Stimulated activated CD8-positive, alpha-beta memory T cell treated with anti-CD3 and anti-CD28 coated beads, Interleukin-15, amount 100 ng/mL, for 24 hours (primary cell): ENCODE measurements at places on chromosomes 4 and X.

DNA sequence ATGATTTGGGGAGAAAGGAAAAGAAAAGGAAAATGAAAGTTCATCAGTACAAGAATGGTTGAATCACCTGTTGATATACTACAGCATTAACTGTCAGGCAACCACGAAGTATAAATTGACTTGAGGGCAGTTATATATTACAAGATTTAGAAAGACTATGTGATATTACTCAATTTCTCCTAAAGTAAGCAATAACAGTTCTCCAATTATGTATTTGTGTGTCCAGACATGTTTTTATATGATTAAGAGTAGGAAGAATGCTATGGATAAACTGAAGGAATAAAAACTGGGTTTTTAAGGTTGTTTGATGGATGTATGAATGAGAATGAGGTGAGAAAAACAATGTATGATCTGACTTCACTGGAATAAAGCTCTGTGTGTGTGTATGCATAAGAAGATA lies 2234.4 kb downstream of the ARAP2 start:
- no peak for DNase-seq

DNA sequence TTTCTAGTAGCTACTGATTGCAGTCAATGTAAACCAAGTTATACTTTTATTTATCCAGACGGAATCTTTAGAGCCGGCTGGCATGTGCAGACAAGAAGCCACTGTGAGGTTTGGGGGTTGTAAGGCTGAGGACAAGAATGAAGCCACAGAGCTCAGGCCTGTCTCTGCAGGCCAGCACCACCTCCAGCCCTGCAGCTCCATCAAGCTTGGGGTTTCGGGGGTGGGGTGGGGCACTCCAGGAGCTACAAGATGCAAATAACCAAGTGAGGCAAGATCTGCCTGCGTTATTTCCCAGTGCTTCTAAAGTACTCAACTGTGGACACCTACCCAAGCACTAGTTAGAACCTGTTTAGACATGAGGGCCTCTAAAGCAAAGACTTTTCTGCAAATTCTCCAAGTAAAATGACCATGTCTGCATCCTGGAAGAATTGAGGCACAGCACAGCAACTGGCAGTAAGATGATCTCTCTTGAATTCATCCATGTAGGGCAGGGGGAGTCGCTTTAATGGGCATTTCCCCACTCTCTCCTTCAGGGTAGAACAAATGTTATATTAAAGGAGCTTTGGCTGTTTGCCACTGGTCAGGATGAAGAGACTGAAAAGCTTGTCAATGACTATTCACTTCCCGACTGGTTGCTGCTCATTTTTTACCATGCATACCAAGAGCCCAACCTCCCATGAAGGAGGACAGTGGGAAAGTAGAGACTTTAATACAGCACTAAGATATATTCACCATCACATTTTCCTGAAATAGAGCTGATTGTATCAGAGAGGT lies 222.5 kb downstream of the MGST2 start:
- DNase-seq: no peak

DNA sequence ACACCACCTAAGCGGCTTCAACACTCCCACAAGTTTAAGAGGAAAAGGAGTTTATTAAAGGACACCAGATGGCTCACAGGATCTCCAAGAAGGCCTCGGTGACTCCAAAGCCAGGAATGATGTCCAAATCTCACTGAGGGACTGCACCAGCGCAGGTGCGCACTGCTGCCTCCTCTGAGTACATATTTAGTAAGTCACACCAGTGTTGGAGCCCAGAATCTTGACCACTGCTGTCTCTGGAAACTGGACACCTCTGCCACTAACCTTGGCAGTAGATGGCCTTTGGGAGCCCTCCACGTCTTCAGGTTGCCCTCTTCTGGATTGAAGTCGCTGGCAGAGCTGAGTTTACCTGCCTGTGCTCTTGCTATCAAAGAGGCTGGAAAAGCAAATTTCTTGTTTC lies 10.1 kb upstream of the RS1 start:
- DNase-seq: no peak

GRCh38 chr4:147576084-147576483 lies 41.1 kb upstream of the TMEM184C start:
- DNase-seq: no peak

- no peak for DNase-seq
Measured at GRCh38 chr4:186563761-186564160, 8.4 kb upstream of the MTNR1A start.

GRCh38 chr4:163768014-163768413 lies 273.5 kb downstream of the TMA16 start:
- no peak for DNase-seq

- no peak for DNase-seq
Measured at GRCh38 chr4:141132709-141133145, 542 bp downstream of the RNF150 start.

- DNase-seq: no peak
Measured at GRCh38 chr4:176142253-176142652, 53.1 kb downstream of the SPATA4 start.

DNA sequence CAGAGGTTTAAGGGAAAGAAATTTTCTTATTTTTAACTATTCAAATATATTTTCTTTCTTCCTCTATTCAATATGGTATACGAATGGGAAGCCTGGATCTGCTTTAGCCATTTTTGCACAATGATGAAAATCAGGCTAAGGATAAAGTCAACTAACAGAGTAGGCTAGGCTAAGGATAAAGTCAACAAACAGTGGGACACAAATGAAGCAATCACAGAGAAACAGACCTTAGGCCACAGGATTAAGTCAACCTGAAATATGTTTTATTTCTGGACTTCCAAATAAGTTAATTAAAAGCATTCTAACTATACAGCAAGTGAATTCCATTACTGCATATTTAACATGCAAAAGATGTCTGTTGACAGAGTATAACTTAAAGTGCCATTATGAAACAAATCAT lies 17.0 kb downstream of the DYNLT3 start:
- no peak for DNase-seq

DNA sequence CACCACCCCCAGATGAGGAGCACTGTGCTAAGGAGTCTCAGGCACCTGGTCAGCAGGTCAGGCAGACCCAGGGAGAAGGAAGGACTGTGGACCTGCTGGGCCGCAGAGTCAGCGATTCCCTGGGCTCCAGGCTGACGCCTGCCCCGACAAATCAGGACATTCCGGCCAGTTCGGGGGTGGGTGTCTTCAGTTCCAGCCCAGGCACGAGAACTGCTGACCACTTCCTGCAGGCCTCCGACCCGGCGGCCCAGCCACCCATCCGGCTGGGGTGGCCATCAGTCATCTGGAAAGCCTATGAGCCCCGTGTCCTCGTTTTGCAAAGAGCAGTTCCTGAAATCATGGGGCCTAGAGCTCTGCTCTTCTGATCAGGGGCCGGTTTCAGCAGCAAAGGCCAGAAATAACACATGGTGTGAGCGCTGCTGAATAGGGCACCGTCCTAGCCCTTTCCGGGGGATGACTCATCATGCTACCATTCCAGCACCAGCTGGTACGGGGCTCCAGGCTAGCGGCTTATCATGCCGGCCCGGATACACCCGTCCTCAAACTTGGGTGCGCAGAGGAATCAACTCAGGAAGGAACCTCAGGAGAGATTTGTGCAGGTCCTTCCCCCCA lies 7.8 kb upstream of the SH3TC1 start:
- DNase-seq: no peak

GRCh38 chr4:188778905-188779304 lies 639.7 kb downstream of the TRIML1 start:
- DNase-seq: no peak

DNA sequence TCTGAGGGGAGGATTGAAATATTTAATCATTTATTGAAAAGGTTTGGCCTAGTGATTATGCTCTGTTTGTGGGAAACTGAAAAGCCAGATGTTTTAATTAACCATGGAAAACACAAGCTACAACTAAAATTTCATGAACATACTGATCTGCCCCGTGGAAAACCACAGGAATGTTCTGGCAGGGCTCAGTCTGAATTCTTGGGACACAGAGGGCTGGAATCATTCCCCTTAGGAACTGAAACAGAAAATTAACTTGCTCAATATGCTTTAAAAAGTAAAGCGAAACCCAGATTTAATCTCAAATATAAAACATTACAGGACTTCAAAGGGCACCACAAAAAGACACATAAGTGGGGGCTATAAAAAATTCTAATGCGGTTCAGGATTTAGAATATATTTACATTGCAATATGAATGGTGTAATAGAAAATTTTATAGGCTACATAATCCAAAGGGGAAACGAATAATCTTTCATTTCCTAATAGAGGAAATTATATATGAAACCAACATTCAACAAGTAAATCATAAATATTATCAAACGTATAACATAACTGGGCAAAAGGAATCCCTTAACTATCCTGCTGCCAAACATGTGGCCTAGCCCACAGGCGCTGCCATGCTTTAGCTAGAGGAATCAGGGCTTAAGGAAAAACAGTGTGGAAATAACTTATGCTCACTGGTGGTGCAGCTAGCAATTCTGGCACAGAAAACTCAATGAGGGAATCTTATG lies 70.9 kb downstream of the APBB2 start:
- no peak for DNase-seq

DNA sequence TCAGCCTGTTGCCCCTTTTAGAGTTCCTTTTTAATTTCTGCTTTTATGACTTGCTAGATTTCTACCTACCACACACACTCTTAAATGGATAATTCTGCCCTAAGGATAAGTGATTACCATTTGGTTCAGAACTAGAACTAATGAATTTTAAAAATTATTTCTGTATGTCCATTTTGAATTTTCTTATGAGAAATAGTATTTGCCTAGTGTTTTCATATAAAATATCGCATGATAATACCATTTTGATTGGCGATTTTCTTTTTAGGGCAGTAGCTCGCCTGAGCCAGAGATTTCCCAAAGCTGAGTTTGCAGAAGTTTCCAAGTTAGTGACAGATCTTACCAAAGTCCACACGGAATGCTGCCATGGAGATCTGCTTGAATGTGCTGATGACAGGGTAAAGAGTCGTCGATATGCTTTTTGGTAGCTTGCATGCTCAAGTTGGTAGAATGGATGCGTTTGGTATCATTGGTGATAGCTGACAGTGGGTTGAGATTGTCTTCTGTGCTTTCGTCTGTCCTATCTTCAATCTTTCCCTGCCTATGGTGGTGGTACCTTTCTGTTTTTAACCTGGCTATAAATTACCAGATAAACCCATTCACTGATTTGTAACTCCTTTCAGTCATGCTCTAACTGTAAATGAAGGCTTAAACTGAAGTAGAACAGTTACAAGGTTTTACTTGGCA lies 7.8 kb downstream of the ALB start:
- no peak for DNase-seq

GRCh38 chrX:95383778-95384177 lies 1300.9 kb upstream of the DIAPH2 start:
- no peak for DNase-seq

DNA sequence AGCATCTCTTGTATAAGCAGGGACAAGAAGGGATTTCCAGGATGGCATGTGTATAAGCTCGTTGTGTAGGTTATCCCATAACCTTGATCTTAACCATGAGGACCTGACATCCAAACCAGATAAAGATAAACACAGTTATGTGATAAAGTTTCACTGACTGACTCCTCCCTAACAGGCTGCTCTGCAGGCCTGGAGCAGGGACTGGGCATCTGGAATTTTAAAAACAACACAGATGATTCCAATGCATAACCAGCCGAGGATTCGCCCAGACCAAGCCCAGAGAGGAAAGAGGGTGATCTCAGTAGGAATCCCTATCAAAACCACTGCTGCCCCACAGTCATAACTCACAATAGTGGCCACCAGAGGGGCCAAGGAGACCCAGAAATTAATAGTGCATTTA lies 22.7 kb downstream of the KLF3 start:
- DNase-seq: no peak

GRCh38 chr4:46931981-46932380 lies 22.9 kb upstream of the COX7B2 start:
- no peak for DNase-seq

DNA sequence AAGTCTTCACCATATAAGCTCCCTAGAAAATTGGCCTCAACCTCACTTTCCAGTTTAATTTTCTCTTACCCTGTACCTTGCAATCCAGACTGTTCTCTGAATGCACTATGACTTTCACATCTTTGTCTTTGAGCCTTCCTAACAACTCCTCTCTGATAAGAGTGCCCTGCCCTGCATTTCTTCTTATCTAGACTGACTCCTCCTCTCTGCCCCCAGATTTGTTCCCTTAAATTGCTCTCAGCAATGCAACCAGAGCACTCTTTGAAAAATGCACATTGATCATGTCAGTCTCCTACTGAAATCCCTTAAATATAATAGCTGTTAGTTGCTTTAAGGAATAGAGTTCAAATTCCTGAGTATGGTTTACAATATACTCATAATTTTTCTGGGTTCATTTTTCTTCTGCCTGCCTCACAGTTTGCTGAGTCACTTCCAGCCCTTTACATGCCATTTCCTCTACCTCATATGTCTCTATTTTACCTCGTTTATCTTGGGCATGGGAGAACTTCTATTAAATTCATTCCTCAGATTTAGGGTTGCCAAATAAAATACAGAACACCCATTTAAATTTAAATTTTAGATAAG lies 582.7 kb upstream of the AADAT start:
- no peak for DNase-seq
